Hematopoietic multipotent progenitor cell (in vitro differentiated cells): ENCODE measurements at places on chromosomes 2 and 18.

GRCh38 chr2:9318461-9319337, 104.6 kb downstream of the ITGB1BP1 start:
- no peak for DNase-seq

GRCh38 chr2:91839904-91840868, 3031.0 kb upstream of the TEKT4 start:
- DNase-seq = peak; percentile 1

DNA sequence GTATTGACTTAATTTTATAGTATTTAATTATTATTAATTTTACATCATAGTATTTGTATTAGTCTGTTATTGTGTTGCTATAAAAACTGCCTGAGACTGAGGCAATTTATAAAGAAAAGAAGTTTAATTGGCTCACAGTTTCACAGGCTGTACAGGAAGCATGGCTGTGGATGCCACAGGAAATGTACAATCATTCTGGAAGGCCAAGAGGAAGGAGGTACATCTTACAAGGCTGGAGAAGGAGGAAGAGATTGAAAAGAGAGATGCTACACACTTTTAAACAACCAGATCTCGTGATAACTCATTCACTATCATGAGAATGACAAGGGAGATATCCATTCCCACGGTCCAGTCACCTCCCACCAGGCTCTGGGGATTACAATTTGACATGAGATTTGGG, 2019.4 kb upstream of the PIK3C3 start:
- DNase-seq = no peak

- DNase-seq = no peak
Measured at GRCh38 chr18:69495338-69495737, 94.7 kb downstream of the DOK6 start.

DNA sequence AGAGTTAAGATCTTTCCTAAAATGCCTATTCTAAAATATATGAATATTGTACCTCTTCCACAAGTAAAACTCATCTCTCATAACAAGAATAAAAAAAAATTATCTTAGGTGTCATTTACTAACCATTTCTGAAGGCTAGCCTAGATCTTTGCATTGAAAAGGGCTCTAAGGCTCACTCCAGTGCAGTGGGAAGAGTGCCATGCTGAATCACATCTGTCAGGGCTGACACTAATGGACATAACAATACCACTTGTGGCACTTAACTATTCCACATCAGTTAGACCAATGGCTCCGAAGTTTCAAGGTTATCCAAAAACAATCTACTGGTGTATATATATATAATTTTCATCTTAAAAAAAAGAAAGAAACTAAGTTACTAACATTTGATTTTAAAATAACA, 130.2 kb downstream of the EXOC6B start:
- no peak for DNase-seq

DNA sequence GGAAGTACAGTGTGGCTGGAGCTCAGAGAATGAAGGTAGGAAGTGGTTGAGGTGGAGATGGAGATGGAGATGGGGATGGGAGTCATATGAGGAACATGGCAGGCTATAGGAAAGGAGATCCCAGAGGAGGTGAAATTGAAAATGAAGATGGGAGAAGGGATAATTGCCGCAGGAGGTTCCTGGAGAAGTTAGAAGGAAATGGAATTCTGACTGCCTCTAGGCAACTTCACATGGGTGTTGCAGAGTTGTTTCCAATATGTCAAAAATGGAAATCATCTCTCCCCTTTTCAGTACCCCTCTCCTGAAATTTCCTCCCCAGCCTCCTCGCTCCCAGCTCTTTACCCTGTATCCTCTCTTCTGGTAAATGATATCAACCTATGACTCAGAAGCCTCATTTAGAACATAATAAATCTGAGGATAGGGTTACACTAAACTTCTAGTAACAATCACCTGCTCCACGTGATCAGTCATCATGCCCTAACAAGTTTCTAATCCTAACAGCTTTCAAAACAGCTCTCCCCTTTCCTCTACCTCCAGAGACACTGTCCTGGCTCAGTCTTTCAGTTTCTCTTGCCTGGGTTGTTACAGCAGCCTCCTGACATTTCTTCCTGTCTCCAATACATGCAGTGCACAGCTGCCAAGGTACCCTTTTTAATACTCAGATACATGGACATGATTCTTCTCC, 201.9 kb upstream of the RBMS1 start:
- no peak for DNase-seq

GRCh38 chr18:55877321-55877720, 289.3 kb upstream of the TCF4 start:
- no peak for DNase-seq

GRCh38 chr2:150853263-150853662, 365.8 kb upstream of the RND3 start:
- DNase-seq = no peak

DNA sequence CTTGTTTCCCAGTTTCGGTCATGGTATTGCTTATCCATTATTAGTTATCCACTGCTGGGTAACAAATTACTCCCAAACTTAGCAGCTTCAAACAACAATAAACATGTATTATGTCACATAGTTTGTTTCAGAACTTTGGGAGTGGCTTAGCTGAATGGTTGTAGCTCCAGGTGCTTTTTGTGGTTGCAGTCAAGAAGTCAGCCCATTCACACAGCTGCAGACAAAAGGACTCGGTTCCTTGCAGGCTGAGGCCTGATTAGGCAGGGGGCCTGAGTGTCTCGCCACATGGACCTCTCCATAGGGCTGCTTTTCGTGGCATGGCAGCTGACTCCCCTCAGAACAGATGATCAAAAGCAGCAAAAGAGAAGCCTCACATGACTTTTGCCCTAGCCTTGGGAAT, 58.2 kb upstream of the ITGA4 start:
- no peak for DNase-seq

DNA sequence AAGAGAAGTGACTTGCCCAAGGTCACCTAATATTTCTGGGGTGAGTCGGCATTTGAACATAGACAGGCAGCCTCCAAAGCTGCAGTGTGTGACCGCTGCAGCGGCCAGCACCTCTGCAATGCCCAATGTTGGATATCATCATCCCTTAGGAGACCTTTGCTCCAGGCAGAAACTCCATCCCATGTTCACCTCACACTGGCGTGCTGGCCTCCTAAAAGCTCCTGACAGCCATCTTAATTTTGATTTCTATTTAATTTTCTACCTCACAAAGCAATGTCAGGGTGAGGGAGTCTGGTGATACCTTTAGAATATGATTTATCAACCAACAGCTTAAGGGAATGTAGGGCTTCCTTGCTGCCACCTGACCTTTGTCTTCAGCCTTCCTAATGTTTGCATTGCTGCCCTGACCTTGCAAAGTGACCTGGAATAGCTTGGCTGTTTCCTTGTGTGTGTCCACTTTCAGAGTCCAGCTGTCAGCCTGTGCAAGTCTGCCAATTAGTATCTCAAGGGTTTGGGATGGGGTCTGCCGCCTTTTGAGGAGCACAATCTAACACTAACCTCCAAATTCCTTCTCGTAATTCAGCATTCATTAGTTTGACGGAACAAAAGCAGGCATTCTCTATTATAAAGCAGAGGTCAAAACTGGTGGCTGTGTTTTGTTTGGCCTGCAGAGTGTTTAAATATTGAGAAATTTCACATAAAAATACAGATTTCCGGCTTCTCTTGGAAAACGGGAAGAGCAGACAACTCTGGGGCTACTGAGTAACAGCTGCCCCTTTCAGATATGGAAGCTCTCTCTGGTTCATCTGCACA, 127.6 kb downstream of the PLEKHM3 start:
- no peak for DNase-seq

GRCh38 chr2:15034860-15035259, 402.3 kb downstream of the LRATD1 start:
- DNase-seq = no peak

DNA sequence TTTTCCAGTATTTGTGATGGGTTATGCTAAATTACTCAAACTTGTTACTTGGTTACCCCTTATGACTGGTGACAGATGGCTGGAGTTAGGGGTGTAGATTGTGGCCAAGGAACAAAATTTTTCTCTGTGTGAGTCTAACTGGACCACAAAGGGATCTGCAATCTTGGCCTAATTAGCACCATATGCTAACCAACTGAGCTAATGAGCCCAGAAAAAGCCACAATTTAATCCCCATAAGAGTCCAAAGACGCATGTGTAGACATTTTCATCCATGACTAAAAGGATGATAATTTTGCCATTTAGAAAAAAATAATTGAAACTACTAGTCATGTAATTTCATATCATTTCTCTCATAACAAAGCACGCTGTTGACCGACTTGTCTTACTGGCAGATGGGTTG, 151.2 kb downstream of the ABCA12 start:
- DNase-seq = no peak

DNA sequence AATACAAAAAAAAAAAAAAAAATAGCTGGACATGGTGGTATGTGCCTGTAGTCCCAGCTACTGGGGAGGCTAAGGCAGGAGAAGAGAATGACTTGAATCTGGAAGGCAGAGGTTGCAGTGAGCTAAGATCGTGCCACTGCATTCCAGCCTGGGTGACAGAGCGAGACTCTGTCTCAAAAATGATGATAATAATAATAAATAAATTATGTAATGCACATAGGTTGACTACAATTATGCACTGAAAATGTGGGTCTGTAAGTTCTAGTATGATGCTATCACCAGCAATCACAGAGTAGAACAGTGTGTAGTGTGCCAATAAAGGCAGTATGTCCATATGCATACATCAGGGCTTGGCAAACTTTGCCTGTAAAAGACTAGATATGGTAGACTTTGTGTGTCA, 55.6 kb upstream of the MYCN start:
- no peak for DNase-seq

DNA sequence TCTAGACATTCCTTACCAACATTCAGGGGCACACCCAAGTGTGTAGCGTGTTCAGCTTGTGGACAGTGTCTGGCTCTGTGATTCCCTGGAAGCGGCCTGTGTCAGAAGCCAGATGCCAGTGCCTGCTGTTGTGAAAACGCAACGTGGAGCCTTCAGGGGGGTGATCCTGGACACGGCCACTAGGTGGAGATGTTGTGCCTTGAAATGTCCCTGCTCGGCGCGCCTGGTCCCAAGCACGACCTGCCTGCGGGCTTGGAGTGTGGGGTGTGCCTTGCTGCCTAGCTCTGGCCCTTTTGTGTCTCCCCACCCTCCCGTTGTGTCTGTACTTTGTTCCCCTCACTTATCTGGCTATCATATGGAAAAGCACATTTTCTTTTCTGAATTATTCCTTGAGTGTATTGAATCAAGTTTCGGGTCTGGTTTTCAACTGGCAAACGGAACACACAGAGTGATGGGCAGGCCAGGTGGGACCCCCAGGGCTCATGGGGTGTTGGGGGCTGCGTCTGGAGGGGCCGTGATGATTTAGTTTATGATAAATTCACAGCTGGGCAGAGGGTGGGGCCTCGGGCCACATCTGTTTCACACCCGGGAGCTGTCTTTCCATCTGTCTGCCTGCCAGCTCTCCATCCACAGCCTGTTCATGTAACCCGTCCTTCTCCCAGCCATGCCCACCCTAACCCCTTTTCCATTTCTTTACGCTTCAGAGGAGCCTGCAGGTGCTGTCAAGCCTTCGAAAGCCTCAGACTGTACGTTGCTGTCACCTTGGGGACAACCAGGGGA, 95.5 kb downstream of the DYSF start:
- DNase-seq = peak; percentile 70

DNA sequence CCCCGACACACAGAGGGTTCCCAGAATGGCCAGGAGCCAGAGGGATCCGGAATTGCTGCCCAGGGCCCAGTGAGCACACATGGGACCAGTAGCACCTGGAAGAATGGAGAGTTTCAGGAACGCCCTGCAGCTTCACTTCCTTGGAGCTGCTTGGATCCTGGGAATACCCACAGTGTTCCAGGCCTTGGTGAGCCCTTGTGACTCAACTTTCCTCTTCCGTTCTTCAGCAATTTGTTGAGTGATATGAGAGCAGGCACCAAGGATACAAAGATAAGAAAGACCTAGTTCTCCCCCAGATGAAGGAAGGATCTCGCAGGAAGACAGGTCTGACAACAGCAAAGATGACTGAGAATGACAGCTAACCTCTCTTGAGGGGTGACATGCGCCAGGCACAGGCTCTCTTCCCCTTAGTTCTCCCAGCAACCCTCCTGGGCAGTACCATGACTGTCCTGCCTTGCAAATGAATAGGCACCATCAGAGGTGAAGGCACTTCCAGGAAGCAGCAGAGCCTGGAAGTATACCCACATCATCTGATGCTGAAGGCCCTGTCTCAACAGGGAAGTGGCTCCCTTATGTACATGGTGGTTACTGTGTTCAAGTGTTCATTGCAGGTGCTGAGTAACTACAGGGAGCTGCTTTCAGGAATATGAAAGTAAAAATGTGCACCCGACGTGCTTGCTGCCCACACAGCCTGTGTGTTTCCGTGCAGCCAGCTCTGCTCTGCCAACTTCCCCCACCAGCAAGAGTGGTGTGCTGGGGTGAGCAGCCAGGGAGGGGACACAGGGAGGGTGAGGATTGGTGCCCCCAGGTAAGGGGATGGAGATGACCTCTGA, 116.2 kb downstream of the STPG4 start:
- peak; percentile 26 for DNase-seq

DNA sequence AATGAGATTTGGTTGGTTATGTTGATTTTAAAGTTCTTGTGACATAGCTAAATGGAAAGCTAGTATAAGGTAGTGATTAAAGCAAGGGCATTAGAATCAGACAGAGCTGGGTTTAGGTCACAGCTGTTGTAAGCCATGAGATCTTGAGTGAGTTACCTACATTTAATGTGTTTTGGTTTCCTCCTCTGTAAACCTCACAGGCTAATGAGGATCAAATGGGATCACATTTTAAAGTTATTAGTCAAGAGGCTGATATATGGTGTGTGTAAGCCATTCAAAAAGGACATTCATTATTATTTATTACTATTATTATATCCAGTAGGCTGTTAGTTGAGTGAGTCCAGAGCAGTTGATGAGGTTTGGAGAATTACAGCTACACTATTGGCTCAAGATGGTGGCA, 416.2 kb downstream of the IRS1 start:
- no peak for DNase-seq

DNA sequence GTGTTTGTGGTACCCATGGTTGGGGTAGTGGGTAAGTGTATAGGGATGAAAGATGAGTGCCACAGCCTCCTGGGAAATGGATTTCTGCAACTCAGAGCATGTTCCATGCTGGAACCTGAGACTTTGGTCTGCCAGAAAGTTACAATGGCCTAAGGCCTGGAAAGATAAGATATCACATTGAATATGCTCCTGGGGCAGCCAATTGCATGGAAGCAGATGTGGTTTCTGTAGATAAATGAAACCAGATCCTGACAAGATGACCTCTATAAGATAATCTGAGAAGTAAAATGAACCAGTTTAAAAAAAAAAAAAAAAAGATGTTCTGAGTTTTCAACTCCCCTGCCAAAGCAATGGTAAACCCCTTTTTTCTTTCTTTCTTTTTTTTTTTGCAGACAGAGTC, 91.4 kb upstream of the NCK2 start:
- DNase-seq = no peak
